Stimulated activated CD4-positive, alpha-beta T cell treated with anti-CD3 and anti-CD28 coated beads, Interleukin-1b, Interleukin-23, amount 100 ng/mL, for 4 hours (primary cell): ENCODE measurements at places on chromosomes 4 and X.

GRCh38 chrX:118974908-118975671 lies 672 bp downstream of the LONRF3 start:
- peak; percentile 27 for DNase-seq

DNA sequence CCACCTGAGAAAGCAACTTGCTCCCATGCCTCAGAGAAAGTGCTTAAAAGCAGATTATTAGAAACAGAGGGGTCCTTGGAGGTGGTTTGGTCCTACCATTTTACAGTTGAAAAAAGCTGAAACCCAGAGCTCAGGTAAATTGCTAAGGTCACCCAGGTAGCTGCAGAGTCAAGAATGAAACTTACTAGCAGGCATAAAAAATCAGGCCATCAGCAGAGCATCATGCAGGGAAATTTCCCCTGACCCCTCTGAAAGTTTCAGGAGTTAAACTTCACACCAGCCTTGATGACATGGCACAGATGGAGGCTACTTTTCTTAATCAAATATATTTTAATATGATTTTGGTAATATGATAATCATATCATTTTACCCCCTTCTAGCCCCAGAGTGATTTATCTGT lies 70.3 kb downstream of the IRF2 start:
- DNase-seq: no peak

DNA sequence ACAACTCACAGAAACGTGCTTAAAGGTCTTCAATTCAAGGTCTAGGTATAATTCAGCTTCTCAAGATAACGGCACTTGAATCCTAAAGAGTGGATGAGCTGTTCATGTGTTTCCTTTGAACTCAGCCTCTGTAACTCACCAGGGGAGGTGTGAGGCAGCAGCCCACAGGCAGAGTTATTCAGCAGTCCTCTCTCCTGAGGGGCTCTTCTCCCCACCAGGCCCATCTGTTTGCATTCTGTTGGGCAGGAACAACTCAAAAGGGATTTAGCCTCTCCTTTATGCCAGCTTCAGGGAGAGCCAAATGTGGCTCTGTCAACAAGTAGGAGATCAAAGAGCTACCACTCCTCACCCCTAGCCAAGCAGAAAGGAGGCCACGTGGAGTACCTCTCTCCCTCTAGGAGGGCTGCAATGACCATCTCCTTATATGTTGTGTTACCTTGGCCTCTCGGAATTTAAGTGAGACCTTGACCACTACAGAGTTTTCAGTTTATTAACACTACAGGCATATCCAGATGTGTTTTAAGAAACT lies 151.2 kb downstream of the SPATA18 start:
- no peak for DNase-seq

GRCh38 chr4:86595426-86595805 lies 1.3 kb downstream of the PTPN13 start:
- no peak for DNase-seq

GRCh38 chr4:57114973-57115372 lies 4.8 kb upstream of the IGFBP7 start:
- DNase-seq: no peak

- DNase-seq: no peak
Observed at GRCh38 chr4:62328526-62328925, 1128.4 kb downstream of the ADGRL3 start.

- peak; percentile 90 for DNase-seq
Observed at GRCh38 chr4:1870578-1871443, at the start of gene NSD2. Gene NSD2, plus strand, starts transcription at chr4:1871393. Its CDS starts 29,262 bp downstream, at chr4:1900655.

GRCh38 chr4:168796362-168797106 lies 213.5 kb downstream of the CBR4 start:
- no peak for DNase-seq
